ENCODE measurements at places on chromosomes 3 and 15.

GRCh38 chr15:62874959-62875625 lies 167.5 kb upstream of the TPM1 start:
- DNase-seq = no peak

GRCh38 chr3:72308641-72309040 lies 523.7 kb upstream of the PROK2 start:
- no peak for DNase-seq

GRCh38 chr15:93882141-93882540 lies 349.2 kb upstream of the MCTP2 start:
- no peak for DNase-seq

- DNase-seq = no peak
Observed at GRCh38 chr3:19046440-19046839, 101.9 kb upstream of the KCNH8 start.

- no peak for DNase-seq
Observed at GRCh38 chr15:41838400-41838897, at the start of gene PLA2G4B. Gene PLA2G4B, plus strand, starts transcription at chr15:41838847. Its CDS starts 67 bp downstream, at chr15:41838914.

DNA sequence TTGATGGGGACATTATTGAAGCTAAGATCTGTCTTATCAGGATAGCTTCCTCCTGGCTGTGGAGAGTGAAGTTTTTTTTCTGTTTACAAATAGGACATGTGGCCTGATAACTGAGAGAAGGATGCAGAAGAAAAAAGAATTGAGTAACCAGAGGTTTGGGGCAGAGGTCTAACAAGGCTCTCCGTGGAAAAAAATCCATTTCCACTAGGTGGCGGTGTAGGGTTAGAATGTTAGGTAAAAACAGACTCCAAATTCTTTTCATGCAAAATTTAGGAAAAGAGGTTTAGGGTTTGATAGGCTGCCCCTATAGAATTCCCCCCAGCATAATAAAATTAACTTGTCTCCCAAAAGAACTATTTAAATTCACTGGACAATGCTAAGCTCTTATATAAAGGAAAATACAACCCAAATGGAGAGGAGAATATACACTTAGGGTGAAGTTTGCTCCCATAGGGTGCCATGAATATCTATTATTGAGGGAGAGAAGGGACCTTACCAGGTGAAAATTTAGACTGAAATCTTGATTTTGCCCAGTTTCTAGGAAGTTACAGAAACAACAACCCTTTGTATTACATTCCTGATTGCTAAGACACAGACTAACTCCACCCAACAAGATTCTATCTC lies 1560.4 kb downstream of the OTOL1 start:
- DNase-seq = peak; percentile 29

- DNase-seq = no peak
Observed at GRCh38 chr15:85003593-85004312, 22.1 kb downstream of the PDE8A start.

DNA sequence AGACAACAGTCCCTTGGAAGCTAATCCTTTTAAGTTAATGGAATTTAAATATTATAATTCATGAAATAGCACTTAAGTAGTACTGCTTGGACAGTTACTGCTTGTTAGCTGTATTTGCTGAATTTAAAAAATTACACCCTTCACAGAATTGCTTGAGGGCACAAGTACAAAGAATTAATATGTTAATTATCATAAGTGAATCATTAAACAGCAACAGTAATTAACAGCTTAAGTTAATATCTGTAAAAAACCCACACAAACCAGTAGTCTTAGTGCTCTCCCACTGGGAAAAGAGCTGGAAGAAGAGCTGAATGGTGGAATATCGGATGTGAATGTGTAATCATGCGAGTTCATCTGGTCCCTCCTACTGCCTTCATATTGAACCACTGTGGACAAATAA lies 232.0 kb downstream of the CD47 start:
- no peak for DNase-seq

GRCh38 chr3:69785769-69786320 lies 46.6 kb downstream of the MITF start:
- no peak for DNase-seq

GRCh38 chr3:126291537-126291936 lies 65.7 kb downstream of the KLF15 start:
- no peak for DNase-seq

- DNase-seq = no peak
Observed at GRCh38 chr15:100123611-100124010, 218.2 kb downstream of the ADAMTS17 start.

DNA sequence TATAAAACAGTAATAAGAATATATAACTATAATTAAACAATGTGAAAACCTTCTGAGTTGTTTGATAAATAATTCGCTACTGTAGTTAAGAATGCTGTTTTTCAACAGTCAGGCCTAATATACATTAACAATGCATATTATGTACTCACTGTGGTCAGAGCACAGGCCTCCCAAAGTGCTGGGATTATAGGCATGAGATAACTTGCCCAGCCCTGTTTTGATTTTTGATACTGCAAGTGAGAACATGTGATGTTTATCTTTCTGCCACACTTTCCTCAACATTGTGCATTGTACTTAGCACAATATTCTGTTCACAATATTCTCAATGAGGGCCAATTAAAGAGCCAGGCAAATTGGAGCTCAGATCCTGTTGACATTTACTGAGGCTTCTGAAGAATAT lies 274.5 kb upstream of the RARB start:
- DNase-seq = no peak

GRCh38 chr3:80113331-80113730 lies 345.5 kb upstream of the ROBO1 start:
- DNase-seq = no peak

- DNase-seq = no peak
Observed at GRCh38 chr3:10996345-10997013, 3.9 kb downstream of the SLC6A1 start.

- DNase-seq = no peak
Observed at GRCh38 chr3:120393243-120393642, 44.1 kb upstream of the LRRC58 start.

DNA sequence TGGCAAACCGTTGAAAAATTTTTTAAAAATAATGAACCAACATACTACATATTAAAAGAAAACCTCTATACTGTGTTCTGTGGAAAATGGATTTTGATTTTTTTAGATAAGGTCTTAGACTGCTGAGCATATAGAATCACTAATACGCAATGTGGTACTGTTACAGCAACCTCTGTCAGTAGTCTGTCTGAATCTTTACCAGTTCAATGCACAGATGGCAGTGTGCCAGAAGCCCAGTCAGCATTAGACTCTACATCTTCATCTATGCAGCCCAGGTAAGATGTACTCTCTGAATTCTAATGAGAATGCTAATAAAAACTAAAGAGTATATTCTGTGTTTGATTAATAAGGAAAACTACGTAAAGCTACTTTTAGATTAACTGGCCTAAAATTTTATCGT lies 31.3 kb upstream of the FAH start:
- DNase-seq = no peak

DNA sequence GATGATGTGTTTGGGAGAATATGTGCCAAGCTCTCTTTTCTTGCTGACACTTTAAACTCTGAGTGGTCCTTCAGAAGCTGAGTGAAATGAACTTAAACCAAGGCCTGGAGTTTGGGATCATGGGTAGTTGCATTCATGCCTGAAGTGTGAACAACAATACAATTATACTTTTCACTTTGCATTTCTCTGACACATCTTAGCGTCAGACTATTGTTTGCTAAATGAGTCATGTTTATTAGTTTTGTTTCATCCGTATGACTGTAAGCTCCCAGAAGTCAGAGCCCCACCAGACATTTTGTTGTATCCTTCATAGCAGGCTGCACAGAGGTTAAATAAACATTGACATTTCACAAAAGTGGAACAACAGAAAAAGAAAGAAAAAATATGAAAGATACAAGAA lies 542.6 kb downstream of the TUSC7 start:
- DNase-seq = peak; percentile 8

DNA sequence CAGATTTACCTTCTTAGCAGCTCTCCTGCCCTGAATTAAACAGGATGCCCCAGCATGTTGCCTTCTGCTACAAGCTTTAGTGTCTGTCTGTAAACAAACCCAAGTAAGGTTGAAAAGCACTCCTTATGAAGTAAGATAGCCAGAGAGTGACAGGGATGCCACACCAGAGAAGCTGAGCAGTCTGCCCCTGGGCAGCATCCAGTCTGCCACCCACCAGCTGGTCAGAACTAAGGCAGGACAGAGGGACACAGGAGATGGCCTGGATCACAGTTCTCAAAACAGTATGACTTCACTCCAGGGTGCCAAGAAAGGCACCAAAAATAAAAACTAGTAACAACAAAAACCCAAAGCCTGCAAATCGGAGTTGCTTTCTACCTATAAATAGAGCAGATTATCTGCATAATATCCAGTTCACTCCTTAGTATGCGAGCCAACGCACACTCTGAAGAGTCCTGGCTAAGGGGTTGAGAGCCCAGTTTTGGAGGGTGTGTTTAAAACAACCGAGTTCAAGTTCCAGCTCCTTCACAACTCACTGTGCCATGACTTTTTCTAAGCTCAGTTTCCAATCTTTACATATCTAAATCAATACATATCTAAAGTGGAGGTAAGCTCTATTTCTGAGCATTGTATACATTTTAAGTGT lies 198.9 kb downstream of the KCNMB2 start:
- DNase-seq = no peak

GRCh38 chr3:122993124-122993978 lies 34.2 kb downstream of the SEMA5B start:
- DNase-seq = no peak

GRCh38 chr3:194503081-194503531 lies 16.3 kb upstream of the ATP13A3 start:
- no peak for DNase-seq

DNA sequence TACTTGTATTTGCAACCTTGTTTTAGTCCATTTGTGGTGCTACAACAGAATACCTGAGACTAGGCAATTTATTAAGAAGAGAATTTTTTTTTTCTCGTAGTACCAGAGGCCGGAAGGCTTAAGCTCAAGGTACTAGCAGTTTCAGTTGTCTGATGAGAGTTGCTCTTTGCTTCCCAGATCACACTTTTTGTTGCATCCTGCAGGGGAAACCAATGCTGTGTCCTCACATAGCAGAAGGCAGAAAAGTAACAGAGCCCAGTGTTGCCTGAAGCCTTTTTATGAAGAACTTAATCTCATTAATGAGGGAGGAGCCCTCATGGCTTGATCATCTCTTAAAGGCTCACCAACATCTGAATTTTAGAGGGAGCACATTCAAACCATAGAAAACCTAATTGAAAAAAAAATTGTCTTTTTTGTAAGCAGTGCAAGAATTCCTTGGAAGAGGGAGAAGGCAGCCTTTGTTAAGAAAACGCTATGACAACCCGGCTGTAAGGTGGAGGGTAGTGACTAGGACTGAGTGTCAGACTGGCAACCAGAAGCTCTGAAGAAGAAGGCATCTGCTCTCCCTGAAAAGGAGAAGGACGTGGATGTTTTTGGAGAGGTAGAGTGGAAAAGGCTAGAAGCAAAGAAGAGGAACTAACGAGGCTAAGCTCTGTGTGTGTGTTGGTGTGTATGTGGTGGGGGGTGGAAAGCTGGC lies 1245.3 kb downstream of the ROBO2 start:
- no peak for DNase-seq

DNA sequence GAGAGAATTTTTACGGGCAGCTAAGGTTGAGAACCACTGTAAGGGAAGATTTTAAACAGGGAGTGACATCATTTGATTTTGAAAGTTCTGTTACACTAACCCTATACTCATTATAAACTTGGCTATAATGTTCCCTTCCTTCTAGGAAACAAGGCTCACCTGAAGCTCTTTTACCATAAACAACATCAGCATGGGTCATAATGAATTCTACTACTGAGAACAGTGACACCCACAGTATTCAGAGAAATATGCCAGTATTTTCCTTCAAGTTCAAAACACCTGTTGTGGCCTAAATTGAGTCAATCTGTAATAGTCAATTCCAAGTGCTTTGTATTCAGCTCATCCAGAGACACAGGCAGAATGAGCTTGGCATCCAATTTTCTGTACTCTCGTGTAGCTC lies 175.3 kb upstream of the STT3B start:
- DNase-seq = no peak

DNA sequence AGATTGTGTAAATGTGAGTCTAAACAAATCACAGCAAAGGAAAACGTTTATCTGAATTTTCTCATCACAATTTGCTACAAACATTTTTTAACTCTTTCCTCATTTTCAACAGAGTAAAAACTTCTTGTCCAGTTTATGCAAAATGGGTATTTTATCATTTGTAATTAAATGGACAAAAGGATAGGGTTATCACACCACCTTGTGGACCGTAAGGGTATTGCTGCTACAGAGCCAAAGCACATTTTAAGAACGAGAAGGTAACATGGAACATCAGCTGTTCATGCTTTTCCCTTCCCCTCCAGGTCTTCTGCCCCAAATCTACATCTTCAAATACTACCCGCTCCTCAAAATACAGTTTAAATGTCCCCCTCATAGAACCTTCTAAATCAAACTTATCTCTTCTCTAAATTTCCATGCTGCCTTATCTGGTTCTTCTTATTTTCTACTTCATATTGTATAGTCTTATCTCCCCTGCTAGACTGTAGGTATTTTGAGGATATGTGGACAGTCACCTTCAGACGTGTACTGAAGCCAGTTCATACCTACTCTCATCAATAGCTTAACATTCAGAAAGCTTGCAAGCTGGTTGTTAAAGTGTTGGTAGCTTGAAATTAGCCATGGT lies 12.8 kb upstream of the SETMAR start:
- DNase-seq = no peak

DNA sequence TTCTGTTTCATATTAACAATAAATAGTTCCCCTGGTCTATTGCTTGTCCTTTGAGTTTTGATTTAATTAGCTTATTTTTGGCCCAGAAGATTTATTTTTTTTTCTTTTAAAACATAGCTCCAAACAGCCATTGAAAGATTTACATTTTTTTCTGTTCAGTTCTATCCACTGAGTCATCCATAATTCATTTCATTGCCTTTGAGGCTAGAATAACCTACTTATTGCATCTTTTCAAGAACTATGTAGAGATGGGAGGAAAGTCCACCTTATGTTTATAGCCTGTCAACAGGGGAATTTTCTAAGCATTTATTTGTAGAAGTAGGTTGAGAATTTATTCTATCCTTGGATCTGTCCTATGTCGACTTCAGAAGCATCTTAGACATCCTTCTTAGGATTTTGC lies 53.4 kb upstream of the CHD2 start:
- no peak for DNase-seq

DNA sequence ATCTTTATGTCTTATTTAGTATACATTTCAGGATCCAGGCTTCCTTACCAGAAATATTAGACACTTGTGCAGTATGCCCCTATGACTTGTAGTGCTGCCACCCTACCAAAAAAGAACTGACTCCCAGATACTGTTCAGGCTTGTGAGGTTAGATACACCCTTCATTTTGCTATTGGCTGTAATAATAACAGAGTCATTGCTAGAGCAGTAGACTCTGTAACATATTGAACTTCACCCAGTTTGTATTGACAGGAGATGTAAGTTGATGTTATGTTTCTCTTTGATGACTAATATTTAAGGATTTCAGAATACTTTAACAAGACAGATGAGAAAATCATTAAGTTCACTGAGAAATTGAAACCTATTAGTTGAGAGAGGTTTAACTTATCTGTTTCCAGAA lies 32.9 kb downstream of the RNF111 start:
- DNase-seq = no peak
